AG09319 (cell line): ENCODE measurements at places on chromosomes 13 and 19.

- DNase-seq = no peak
These were observed 203.4 kb downstream of the URI1 start for GRCh38 chr19:30145467-30145866.

- no peak for DNase-seq
These were observed 6.3 kb downstream of the TSHZ3 start for GRCh38 chr19:31342926-31343325.

DNA sequence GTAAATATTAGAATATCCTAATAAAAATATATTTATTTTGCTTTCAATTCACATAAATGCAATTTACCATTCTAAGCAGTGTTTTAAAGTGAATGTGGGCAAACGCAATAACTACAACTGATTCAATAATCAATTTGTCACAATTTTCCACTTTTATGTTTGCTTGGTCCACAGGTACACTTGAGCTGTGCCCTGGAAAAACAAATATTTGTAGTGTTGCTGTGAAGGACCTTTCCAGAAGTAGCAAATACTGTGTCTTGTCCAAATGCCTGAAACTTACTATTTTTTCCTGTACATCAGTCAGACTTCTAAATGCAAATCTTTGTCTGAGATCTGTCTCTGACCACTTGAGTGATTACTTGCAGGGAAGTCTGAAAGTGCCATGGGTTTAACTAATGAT lies 845.8 kb upstream of the SLITRK5 start:
- no peak for DNase-seq

DNA sequence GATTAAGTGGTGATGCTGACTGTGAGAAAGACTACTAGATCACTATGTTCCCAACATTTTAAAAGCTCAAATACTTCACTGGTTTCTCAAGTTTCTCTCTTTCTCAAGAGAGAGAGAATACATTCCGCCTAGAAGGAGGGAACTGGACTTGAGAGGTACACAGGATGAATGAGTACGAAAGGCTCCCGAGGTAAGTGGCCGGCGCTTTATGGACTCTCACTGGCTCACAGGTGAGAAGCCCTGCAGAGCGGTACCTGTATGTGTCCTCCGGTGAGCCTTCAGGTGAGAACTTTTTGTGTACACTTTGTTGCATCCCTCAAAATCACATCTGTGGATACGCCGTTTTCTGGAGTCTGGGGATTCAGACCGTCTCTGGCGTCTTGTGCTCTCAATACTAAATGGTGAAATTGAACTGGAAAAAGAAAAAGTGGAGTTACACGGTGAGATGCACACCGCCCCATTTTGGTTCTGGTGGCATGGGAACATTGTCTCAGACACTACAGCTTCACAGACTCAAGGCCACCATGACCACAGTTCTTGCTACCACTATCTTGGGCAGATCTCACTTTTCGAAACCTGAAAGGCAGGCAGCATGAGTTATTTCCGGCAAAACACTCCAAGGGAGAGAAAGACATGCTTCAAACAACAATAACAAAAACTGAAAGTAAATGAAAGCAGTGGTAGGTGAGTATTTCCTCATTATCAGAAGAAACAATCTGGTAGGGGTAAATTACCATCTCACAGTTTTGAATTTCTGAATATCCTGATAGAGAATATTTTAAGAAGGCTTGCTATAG lies 418.9 kb downstream of the KLF12 start:
- no peak for DNase-seq

GRCh38 chr19:48752496-48753365 lies at the start of gene FUT1:
TSS of gene FUT1 (minus strand) at chr19:48752641. CDS start at chr19:48751281, 1,360 bp downstream.
- no peak for DNase-seq

DNA sequence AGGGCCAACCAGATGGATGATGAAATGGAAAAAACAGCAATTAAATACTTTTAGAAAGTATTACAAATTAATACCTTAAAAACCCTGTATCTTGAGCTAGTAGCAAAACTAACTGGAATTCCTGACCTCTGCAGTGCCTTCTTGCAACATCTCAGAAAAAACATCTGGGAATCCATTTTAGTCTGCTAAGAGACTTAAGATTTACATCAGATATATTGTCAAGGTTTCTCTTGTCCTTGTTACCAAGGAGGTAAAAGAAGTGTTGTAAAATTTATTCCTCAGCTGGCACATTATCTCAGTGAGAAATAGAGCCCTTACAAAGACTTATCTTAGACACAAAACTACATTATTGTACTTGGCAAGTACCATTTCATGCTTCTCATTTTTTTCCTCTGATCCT lies 18.5 kb downstream of the KCNRG start:
- no peak for DNase-seq

GRCh38 chr13:98697791-98698190 lies 54.7 kb downstream of the SLC15A1 start:
- DNase-seq = no peak

- peak; percentile 48 for DNase-seq
These were observed 441 bp upstream of the ZNF559 start for GRCh38 chr19:9323557-9323918.

GRCh38 chr19:8206147-8207087 lies 2.8 kb upstream of the CERS4 start:
- no peak for DNase-seq

- DNase-seq = peak; percentile 29
These were observed 233.4 kb downstream of the B3GLCT start for GRCh38 chr13:31433207-31433606.

DNA sequence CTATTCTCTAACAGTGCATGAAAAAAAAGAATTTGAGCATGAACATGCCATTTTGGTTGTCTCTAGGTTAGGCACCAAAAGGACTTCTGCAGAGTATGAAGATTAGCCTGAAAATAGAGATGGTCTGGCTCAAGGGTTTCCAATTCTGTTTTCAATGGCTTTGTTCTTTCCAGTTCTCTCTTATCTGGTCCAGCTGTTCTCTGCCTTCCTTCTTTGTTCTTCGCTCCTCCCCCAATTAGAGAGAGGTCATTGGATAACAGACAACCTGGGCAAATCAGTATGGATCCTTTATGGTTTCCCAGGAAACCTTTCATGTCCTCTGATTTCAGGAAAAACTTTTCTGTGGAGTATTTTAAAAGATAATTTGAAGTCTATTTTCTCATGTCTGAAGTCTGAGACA lies 623.4 kb downstream of the PCDH17 start:
- no peak for DNase-seq

- DNase-seq = no peak
These were observed 239.7 kb downstream of the MTUS2 start for GRCh38 chr13:29059800-29060199.

GRCh38 chr19:57812226-57812625 lies 2.5 kb downstream of the ZNF552 start:
- DNase-seq = no peak

GRCh38 chr19:39671739-39672363 lies 16.1 kb downstream of the LGALS16 start:
- peak; percentile 3 for DNase-seq

GRCh38 chr13:94198681-94199080 lies 280.8 kb downstream of the DCT start:
- no peak for DNase-seq

- DNase-seq = no peak
These were observed 46.3 kb upstream of the TPP2 start for GRCh38 chr13:102550507-102550906.

DNA sequence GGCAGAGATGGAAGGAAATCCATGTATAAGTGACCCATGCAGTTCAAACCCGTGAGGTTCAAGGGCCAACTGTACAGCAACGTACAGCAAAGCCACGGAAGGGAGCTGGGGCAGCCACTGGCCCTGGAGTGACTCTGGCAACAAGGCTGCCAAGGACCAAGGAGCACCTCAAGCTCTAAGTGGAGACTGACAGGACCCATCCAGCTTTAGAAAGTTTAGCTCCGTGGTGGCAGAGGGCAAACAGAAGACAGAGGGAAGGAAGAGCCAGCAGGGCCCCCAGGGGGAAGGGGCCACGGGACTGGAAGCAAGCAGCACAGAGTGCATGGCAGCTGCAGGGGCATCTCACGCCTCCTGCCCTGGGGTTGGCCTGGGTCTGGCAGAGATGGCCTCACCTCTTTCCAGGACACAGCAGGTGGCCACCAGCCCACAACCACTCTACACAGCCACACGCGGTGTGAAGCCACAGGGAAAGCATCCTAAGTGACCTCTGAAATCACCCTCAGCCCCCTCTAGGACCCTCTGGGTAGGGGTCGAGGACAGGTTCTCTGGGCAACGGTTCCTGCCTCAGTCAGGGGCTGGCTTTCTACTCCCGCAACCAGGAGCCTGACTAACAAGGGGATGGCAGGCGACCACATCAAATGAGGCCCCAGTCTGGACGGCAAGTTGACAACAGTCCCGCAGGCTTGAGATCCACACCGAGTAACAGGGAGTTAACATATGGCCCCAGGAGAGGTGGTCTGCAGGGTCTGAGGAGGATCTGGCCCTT lies 3.8 kb downstream of the MIER2 start:
- DNase-seq = no peak

- DNase-seq = no peak
These were observed 64.4 kb upstream of the NPAS1 start for GRCh38 chr19:46954993-46955812.

- DNase-seq = no peak
These were observed 8.0 kb downstream of the TMEM91 start for GRCh38 chr19:41384351-41384750.

- DNase-seq = no peak
These were observed 191.1 kb downstream of the RGCC start for GRCh38 chr13:41648314-41648935.

DNA sequence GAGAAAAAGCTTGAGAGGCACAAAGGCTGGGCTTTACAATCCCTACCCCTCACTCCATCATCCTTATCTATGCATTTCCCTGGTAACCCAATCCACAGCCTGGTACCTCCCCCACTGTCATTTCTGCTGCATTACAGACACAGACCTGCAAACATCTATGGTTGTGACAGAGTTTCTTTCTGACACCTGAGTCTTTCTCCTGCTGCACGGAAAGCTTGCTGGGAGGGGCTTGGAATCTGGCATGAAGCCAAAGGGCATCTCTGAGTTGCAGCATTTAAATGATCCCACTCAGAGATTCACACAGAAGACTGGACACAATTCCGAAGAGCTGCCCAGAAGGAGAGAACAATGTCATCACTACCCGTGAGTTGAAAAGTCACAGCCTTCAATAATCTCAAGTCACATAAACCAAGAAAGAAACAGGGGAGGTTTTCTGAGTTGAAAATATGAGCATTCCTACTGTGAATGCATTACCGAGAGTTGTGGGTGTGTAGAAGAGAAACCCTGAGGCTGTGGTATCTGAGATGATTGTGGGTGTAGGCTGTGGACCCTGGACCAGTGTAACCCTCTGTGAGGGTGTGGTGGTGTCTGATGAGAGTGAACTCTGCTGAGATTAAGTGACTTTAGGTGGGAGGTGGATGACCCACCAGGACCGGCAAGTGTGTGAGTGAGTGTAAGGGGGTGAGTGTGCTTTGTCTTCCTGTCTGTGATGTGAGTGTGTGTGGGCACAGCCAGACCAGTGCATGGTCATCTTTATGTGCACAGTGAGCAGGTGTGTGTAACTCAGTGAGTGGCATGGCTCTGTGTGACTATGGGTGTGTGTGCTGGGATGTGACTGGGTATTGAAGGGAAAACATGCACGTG lies at the start of gene LGALS14:
Gene LGALS14 (plus strand): TSS at position 301 of the 864 bp plus-strand sequence. CDS start 48 bp downstream, at position 349.
- DNase-seq = no peak

GRCh38 chr19:49094505-49095482 lies 9.5 kb downstream of the SNRNP70 start:
- DNase-seq = no peak

- DNase-seq = no peak
These were observed 107.0 kb downstream of the PCDH9 start for GRCh38 chr13:67123165-67123564.

GRCh38 chr13:28654276-28654675 lies 4.7 kb upstream of the POMP start:
- no peak for DNase-seq

GRCh38 chr19:581399-582111 lies 8.1 kb upstream of the HCN2 start:
- DNase-seq = no peak

DNA sequence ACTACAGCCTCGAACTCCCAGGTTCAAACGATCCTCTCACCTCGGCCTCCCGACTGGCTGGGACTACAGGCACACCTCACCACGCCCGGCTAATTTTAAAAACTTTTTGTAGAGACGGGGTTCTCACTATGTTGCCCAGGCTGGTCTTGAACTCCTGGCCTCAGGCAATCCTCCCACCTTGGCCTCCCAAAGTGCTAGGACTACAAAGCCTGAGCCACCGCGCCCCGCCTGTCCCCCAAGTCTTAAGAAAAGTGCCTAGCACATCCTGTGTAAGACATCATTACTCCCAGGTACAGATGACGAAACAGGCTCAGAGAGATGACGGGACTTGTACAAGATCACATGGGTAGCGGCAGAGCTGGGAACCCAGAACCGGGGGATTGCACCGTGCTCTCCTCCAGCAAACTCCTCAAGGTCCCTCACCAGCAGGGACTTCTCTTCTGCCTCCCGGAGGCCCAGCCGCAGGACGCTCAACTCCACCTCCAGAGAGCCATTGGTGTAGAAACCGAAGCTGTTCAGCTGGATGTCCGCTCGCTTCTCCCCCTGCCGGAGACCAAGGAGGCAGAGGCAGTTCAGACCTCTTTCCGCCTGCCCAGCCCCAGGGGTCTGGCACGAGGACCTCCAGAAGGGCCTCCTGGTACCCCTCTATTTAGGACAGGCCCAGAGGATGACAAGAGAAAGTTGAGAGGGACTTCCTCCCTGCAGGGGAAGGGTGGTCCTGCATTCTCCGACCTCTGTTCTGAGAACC lies 1.0 kb downstream of the GPR108 start:
- peak; percentile 70 for DNase-seq

DNA sequence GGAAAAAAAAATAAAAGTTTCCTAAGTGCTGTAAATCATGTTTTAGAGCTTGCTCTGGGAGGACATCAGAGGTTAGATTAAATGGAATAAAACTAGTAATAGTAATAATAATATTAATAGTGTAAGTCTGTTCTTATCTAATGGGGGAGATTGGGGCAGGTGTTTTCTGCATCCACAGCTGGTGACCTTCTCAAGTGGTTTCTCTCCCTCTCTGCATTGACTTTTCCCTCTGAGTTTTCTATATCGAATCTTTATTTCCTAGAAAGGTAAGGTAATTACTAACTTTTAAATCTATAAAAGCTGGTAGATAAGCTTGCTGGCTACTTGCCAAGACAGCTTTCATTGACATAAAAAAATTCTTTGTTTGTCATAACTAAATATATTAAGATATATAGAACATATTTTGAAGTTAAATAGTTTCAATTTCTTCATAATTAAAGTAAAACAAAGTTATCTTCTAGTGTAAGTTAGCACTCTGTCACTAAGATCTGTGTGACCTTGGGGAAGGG lies 49.6 kb upstream of the DIAPH3 start:
- no peak for DNase-seq

GRCh38 chr13:33543631-33544265 lies 258.2 kb upstream of the STARD13 start:
- DNase-seq = no peak
